ENCODE measurements at places on chromosomes 6 and 20.
A peak's percentile ranks its signal among the peaks of the same experiment; 100 is the strongest.

- no peak overlapping the region for H3K27ac ChIP-seq
- no peaks in the 10 kb centered on the region for H3K36me3 ChIP-seq
- DNase-seq, result peak; percentile 35
- no peak overlapping the region for H3K4me3 ChIP-seq
Observed at GRCh38 chr6:146785001-146785585, 186.3 kb downstream of the ADGB start.

GRCh38 chr20:47638851-47639250, 137.2 kb downstream of the NCOA3 start:
- no peaks in the 10 kb centered on the region for H3K27me3 ChIP-seq
- no peak overlapping the region for H3K4me3 ChIP-seq
- no peaks in the 10 kb centered on the region for H3K4me1 ChIP-seq
- H3K27ac ChIP-seq, result no peak overlapping the region
- peaks cover 48% of the 10 kb centered on the region for H3K36me3 ChIP-seq

DNA sequence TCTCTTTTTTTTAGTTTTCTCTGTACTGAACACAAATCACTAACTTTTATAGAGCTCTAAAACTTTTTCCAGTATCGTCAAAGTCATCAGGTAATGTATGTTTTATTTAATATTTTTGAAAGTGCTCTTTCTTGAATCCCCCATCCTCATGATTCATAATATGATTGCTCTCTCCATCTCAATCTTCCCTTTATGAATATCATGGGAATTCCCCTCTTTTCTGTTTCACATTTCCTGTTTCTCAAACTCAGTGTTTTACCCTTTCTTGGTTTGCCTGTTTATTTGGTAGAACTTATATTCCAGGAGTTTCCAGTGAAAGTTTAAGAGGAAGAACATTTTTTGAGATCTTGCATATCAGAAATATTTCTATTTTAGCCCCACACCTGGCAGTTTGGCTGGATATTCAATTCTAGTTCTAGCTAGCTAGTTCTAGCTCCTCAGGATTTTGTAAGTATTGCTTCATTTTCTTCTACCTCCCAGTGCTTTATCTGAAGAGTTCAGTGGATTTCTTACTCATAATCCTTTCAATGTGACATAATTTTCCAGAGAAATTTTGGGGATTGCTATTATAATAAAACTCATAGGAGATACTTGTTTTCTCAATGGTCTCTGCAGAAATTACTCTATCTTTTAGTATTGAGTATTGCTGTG, 6.1 kb upstream of the C6orf58 start:
- H3K4me1 ChIP-seq, result peaks cover 21% of the 10 kb centered on the region
- no peaks in the 10 kb centered on the region for H3K36me3 ChIP-seq
- H3K27ac ChIP-seq, result peak overlapping the region; percentile 79
- H3K4me3 ChIP-seq, result peak overlapping the region; percentile 52

DNA sequence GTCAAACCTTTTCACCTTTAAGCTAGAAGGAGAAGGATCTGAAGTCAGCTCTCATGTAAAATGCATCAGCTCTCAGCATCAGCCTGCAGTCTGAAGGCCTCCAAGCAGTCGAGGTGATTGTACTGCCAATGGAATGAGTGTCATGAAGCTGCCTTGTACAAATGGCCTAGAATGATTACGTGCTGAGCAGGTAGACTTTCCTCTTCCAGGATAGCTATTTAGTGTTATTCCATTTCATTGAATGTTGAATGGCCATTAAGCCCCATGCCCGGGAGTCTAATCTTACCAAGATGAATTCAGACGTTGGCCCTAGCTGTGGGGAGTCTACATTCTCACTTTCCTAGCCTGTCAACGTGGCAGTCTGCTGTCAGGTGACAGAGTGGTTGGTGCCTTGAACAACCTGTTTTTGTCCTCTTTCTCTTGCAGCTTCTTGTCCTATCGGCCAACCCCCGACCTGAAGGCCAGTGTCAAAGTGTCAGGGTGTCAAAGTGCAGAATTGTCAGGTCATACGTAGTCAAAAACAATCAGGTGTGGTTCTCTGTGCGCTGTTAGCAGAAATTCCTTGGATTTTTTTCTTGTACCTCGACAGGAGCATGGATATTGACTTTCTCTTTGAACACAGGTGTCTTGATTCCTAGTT, 95.2 kb upstream of the TIAM2 start:
- peaks cover 1% of the 10 kb centered on the region for H3K36me3 ChIP-seq
- no peak for DNase-seq
- H3K27ac ChIP-seq, result no peak overlapping the region

DNA sequence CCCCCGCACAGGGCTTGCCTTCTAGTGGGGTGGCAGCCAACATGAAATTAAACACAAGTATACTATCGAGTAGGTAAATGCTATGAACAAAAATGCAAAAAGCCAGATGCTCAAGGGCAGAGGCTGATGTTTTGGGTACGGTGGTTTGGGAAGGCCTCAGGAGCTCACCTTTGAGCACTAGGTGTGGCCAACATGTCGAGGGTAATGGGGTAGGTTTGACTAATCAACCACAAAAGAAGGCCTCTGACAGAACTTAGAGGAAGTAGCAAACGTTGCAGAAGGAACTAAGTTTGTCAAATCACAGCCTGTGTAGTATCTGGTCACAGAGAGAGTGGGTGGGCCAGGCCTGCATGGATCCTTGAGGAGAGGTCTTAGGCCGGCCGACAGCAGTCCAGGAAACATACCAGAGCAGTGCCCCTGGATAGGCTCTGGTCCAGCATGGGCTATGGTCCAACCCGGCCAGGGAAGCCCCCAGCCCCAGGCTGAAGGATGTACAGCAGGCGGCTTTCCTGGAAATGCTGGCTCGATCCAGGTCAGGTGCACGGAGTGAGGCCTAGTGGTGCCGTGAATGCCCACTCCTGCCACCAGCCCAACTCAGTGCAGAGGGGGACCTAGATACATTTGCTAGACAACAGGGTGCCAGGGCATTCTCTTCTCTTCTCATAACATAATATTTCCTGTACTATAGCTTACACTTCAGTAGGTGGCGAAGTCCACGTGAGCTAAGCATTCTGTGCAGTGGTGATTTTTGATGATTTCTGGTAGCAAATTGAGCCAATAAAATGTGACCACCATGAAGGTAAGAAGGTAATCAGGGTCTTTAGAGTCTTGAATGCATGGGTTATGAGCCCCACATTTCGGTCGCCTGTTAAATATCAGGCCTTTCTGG, 56.3 kb upstream of the CD93 start:
- H3K27me3 ChIP-seq, result peaks cover 13% of the 10 kb centered on the region
- peak overlapping the region; percentile 6 for H3K4me3 ChIP-seq
- peak overlapping the region; percentile 39 for H3K27ac ChIP-seq
- H3K36me3 ChIP-seq, result no peaks in the 10 kb centered on the region
- peak; percentile 44 for DNase-seq

- no peak overlapping the region for H3K4me3 ChIP-seq
- H3K27ac ChIP-seq, result no peak overlapping the region
- DNase-seq, result no peak
- peaks cover 9% of the 10 kb centered on the region for H3K27me3 ChIP-seq
Observed at GRCh38 chr20:40893610-40894236, 134.9 kb upstream of the TOP1 start.

GRCh38 chr6:101150226-101150625, 243.3 kb upstream of the GRIK2 start:
- no peaks in the 10 kb centered on the region for H3K36me3 ChIP-seq
- no peaks in the 10 kb centered on the region for H3K27me3 ChIP-seq
- H3K4me1 ChIP-seq, result no peaks in the 10 kb centered on the region
- DNase-seq, result no peak
- no peak overlapping the region for H3K4me3 ChIP-seq

DNA sequence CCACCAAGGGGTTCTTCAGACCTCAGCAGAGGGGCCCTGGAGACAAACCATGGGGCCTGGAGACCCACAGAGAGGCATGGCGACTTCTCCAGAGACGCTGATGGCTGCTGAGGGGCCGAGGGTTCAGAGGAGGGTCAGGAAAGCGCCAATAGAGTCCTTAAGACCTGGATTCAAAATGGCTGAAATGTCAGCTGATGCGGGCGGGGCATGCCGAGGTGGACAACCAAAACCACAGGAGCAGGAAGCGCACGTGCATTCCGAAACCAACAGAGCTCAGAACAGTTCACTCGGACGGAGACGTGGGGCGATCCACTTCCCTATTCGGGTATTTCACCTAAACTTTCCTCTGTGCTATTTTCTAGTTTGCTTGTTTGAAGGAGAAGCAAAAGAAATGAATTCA, 99.9 kb upstream of the RIN2 start:
- H3K36me3 ChIP-seq, result no peaks in the 10 kb centered on the region
- no peak for DNase-seq
- H3K27me3 ChIP-seq, result peaks cover 25% of the 10 kb centered on the region
- H3K4me1 ChIP-seq, result no peaks in the 10 kb centered on the region
- H3K27ac ChIP-seq, result no peak overlapping the region

- peaks cover 59% of the 10 kb centered on the region for H3K27me3 ChIP-seq
- peak; percentile 42 for DNase-seq
- peak overlapping the region; percentile 93 for H3K4me3 ChIP-seq
- H3K4me1 ChIP-seq, result peaks cover 29% of the 10 kb centered on the region
Observed at GRCh38 chr6:167825332-167826229, 1.1 kb upstream of the AFDN start.

GRCh38 chr6:66717801-66718200, 1010.8 kb upstream of the EYS start:
- no peaks in the 10 kb centered on the region for H3K36me3 ChIP-seq
- H3K4me1 ChIP-seq, result no peaks in the 10 kb centered on the region
- DNase-seq, result no peak
- H3K27me3 ChIP-seq, result no peaks in the 10 kb centered on the region

DNA sequence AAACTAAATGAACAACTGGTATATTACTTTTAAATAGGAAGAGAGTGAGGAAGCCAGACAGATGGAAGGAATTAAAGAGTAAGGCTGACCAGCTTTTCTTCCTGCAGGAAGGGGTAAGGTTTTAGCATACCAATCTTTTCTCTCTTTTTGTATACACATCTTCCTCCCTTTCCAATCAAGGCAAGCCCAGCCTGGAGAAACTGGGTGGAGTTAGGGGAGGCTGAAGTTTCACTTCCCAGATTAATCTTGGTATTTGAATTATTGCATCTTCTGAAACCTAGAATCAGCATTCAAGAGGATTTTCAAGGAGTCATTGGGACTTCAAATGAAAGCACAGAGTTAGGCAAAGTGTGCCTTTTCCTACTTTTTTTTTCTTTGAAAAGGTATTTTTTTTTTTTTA, 33.1 kb downstream of the TMEM14A start:
- no peaks in the 10 kb centered on the region for H3K36me3 ChIP-seq
- peaks cover 16% of the 10 kb centered on the region for H3K27me3 ChIP-seq
- H3K4me1 ChIP-seq, result no peaks in the 10 kb centered on the region
- DNase-seq, result no peak
- no peak overlapping the region for H3K27ac ChIP-seq

- no peaks in the 10 kb centered on the region for H3K36me3 ChIP-seq
- DNase-seq, result no peak
- H3K27ac ChIP-seq, result no peak overlapping the region
- no peaks in the 10 kb centered on the region for H3K4me1 ChIP-seq
- no peaks in the 10 kb centered on the region for H3K27me3 ChIP-seq
Observed at GRCh38 chr6:114595591-114595990, 252.8 kb upstream of the HS3ST5 start.

GRCh38 chr6:92826633-92827032, 592.7 kb downstream of the EPHA7 start:
- H3K27ac ChIP-seq, result no peak overlapping the region
- H3K4me1 ChIP-seq, result no peaks in the 10 kb centered on the region

GRCh38 chr6:83006270-83006905, 59.3 kb downstream of the UBE3D start:
- H3K36me3 ChIP-seq, result no peaks in the 10 kb centered on the region
- H3K27me3 ChIP-seq, result no peaks in the 10 kb centered on the region
- no peak overlapping the region for H3K4me3 ChIP-seq
- DNase-seq, result no peak
- no peak overlapping the region for H3K27ac ChIP-seq

- no peaks in the 10 kb centered on the region for H3K27me3 ChIP-seq
- peaks cover 13% of the 10 kb centered on the region for H3K4me1 ChIP-seq
- H3K27ac ChIP-seq, result peak overlapping the region; percentile 24
- peaks cover 9% of the 10 kb centered on the region for H3K36me3 ChIP-seq
- H3K4me3 ChIP-seq, result no peak overlapping the region
- DNase-seq, result no peak
Observed at GRCh38 chr20:35796571-35796970, 24.8 kb downstream of the PHF20 start.

DNA sequence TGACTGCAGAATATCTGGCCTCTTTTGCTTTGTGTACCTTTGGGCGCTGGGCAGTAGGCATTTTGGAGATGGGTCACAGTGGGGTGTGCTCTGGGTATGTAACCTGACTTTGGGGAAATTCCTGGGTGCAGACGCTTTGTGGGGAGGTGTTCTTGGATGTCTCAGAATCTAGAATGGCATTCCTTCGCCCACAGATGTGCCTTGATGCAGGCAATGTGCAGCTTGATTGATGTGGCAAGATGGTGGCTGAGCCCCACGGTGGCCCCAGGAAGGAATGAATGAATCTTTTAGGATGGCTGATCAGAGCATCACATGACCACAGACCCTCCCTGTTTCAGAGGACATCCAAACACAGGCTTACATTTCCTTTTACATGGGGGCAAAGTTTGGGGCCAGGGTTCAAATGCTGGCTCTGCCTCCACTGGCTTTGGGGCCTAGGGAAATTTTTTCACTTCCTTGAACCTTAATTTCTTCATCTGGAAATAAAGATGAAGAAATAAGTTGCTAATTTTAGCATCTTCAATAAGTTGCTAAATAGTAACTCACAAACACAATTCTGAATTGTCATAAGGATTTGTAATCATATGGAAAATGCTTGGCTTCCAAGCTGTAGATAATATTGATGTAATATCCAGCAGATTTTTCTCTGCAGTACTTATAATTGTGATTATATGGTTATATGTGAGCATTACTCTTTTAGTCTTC, 5.6 kb downstream of the PPP1R16B start:
- H3K4me3 ChIP-seq, result no peak overlapping the region
- no peaks in the 10 kb centered on the region for H3K27me3 ChIP-seq

GRCh38 chr20:56952258-56953047, 314.0 kb downstream of the BMP7 start:
- H3K4me1 ChIP-seq, result no peaks in the 10 kb centered on the region
- no peak for DNase-seq
- no peaks in the 10 kb centered on the region for H3K36me3 ChIP-seq
- peaks cover 4% of the 10 kb centered on the region for H3K27me3 ChIP-seq

DNA sequence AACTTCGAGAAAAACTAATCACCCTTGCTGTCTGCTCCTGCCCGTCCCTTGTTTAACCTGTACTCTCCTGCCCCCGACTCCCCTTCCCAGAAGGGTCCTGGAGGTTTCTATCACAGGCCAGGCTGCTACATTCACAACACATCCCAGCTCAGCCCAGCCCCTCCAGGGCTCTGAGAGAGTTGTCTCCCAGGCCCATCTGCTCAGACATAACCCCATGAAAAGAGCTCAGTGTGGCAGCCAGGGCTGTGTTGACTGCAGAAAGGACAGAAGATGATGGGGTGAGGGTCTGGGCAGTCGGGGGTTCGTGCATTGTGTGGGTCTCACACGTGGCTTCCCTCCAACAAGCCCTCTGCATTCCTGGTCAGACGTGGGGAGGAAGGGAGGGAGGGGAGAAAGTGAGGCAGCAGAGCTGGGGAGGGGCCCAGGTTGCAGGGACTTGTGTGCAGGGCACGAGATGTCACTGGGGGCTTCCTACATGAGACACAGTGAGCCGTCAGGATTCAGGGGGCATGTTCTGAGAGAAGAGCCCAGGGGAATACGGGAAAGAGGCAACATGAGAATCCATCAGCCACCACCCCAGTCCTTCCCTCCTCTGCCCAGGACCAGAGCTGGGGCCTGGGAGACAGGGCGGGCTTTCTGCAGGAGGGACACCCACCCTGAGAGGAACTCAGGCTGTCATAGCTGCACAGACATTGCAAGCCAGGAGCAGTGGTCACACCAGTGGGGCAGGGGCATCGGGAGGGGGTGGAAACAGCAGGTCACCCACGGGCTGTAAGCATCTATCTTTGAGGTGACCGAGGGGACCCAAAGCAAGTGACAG, 372.9 kb downstream of the PREX1 start:
- no peaks in the 10 kb centered on the region for H3K36me3 ChIP-seq
- no peak overlapping the region for H3K27ac ChIP-seq
- H3K4me1 ChIP-seq, result no peaks in the 10 kb centered on the region
- H3K4me3 ChIP-seq, result no peak overlapping the region

Measured in activated T-cell treated with anti-CD3 and anti-CD28 coated beads, Interleukin-2, amount 50 U/mL, for 72 hours (primary cell).